ENCODE measurements at places on chromosomes 1 and 21.

DNA sequence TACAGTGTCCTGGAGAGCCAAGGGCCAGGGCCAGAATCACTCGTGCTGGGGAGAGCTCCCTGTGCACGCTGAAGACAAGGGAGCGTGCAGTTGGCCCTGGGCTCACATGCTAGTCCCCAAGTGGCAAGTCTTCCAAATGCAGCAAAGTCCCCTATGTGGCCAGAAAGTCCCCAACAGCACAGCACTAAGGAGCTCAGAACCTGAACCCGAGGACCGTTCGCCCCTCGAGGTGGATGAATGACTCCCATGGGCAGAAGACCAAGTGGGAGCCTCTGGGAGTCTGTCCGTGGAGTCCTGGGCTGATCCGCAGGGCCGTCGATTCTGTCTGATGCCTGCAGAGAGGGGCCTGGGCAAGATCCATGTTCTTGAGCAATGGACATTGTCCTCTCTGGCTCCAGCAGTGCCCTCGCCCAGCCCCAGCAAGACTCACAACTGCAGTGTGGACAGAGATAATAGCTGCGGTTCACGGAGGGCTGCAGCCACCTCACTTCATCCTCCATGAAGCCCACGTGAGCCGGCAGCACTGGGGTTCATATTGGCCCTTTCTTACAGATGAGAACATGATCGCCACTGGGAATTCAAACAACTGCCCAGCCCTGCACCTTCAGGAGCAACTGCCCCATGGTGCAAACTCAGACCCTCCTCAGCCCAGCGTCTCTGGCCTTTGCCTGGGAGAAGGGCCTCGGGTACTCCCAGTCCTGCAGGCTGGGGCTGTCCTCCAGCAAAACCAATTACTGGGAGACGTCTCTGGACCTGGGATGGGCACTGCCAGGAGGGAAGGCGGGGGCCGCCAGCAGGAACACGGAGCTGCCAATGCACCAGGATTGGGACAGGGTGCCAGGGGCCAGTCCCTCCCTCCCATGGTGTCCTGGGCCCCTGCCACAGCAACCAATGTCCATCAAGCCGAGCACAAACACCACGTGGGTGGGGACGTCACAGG lies 243.7 kb downstream of the NPHP4 start:
- no peak for DNase-seq

DNA sequence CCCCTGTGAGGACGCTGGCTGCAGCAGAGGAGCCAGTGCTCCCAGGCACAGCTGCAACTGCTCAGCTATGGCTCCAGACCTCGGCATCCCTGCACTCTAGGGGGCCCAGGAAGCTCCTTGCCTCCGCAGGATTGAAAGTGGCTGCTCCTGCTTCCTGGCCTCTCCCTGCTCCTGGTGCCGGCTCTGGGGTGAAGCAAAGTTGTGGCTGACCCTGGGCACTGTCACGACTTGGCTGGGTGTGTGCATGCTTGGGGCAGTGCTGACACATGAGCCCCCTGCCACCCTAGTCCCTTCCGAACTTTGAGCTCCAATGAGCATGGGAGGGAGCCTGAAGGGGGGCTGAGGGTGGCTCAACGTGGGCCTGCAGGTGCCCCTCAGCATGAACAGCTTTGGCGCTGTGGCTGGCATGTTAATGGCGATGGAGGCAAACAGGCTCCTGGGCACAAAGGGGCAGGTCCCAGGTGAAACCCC lies 1512.2 kb downstream of the KCNT2 start:
- no peak for DNase-seq

DNA sequence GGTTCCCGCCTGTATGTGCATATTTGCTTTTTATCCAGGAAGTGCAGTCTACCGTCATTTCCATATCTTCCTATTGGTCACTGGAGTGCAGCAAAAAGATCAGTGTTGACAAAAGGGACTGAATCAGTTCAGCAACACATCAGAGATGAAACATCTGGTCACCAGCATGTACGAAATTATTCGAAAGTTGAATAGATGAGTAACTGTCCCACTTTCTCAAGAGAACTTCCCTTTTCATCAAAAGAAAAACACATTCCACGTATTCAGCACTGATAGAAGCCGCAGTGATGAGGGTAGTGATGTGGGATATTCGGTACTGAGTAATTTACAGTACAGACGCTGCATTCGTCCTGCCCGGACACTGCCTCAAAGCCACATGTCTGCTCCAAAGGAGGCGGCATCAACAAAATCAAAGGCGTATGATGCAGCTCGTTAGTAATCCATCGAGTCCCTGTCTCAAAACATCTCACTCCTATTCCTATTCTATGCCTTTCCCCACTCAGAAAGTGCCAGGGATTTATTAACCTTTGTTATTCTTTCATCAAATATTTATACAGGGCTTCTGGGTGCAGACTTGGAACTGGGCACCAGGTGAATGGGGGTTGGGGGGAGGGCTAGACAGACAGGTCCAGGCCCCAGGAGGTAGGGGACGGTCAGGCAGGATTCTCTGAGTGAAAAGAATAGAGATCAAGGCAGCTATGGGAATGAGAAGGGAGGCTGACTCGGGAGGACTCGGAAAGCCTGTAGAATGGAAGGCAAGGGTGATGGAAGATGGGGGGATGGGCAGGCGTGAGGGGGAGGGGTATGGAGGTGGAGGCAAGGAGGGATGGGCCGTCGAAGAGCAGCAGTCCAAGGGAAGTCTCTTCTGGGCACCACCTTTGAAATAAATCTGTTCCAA lies 79.5 kb upstream of the SLC45A1 start:
- DNase-seq, result peak; percentile 82

GRCh38 chr21:31530364-31530763 lies 129.1 kb upstream of the SOD1 start:
- DNase-seq, result no peak

- DNase-seq, result peak; percentile 35
These were observed 19.6 kb upstream of the TACSTD2 start for GRCh38 chr1:58596631-58597052.

DNA sequence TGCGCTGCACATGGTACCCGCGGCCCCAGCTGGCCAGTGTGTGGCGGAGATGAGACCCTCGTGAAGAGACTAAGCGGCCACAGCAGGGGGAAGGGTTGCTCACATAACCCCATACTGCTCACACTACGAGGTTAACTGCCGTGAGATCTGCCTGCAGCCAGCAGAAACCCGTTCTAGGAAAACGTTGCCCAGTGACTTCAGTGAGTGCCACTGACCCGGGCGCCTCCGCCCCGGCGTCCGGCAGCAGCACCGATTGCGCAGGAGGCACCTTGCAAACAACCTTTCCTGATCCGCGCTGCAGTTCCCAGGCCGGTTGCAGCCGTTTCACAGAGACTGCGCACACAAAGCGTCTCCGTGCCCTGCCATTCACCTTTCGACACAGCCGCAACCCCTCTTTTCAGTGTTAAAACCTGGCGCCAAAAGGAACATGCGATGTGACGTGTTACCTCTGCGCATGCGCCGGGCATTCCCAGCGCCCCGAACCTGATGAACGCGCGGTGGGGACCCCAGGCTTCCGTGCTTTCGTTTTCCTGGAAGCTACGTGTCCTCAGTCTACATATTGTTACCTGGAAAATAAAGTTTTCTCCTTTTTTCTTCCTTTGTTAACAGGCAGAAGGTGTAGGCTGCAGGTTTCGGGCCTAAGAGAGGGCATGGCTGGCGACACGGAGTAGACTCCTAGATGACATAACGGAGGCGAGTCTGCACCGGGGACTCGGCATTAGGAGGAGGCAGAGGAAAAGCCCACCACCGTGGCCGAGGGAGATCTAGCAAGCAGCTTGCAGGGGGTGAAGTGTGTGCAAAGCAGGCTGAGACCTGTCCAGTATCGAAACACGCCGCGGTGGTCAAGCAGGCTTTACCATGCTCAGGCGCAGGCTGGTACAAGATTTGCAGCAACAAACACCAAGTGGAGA lies 8.9 kb downstream of the VPS26C start:
- DNase-seq, result peak; percentile 69

- no peak for DNase-seq
These were observed 84.5 kb upstream of the RGS4 start for GRCh38 chr1:162984699-162985098.

DNA sequence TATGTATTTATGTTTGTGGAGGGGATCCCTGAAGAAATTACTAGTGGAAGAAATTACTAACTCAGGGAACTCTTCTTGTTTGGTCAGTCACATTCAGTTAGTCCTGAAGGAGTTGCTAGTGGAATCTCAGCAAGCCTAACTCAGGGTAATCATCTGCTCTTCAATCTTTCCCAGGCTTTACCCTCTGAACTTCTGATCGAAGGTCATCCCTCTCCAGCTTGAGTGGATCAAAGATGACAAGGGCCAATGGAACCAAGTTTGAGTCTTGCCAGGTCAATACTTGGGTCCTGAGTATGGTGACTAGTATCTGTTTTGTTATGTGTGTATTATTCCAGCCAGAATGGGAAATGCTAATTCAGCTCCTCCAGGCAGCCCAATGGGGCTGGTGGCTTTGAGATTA lies 49.3 kb downstream of the CFH start:
- DNase-seq, result no peak

DNA sequence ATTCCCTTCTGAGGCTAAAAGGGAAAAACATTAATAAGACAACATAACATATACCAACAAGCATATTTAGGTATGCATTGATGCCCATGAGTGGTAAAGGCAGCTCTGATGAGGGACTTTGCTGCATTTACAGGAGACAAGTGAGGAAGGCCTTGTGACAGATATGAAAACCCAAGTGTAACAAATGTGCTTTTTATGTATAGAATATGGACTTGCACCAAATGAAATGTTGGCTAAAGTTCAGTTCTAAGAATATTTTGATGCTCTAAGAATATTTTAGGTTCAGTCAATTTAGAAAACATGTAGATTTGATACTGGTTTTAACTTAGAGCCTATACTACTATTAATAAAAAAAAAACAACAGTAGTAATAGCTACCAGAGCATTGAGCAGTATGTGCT lies 424.7 kb downstream of the LMO4 start:
- no peak for DNase-seq

- no peak for DNase-seq
These were observed 14.5 kb downstream of the RGS4 start for GRCh38 chr1:163083690-163084089.

DNA sequence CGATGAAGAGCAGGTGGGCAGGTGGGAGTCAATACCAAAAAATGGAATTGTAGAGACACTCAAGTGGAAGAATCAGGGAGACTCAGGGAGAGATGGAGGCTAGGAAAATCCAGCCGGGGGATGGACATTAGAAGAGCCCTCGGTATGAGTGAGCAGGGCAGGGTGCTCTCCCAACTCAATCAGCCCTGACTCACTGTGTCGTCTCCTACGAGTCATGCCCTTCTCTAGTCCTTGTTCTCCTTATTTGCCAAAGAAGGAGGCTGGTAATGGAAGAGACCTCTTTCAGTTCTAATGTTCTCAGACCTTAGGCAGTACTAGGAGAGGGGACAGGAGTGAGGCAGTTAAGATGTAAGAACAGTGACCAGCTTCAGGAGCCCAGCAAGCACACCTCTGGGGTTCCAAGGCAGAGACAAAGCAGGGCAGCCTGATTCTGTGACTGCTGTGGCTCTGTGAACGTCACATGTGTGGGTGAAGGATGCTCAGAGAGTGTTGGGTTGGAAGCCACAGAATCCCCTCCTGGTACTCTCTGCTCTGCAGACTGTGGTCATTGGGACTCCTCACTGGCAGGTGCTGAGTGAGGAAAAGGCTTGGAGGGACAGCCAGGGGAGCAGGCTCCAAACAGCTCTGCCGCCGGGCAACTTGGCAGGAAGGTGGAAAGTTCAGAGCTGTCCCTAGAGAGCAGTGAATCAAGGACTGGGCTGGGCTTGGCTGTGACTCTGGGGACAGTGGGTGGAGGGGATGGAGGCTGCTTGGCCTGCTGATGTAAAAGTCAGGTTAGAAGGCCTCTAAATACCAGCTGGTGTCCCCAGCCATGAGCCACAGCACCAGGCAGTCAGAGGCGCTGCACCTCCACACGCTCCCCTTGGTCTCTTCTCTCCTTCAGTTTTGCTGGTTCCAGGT lies 11.1 kb upstream of the GJA5 start:
- no peak for DNase-seq

DNA sequence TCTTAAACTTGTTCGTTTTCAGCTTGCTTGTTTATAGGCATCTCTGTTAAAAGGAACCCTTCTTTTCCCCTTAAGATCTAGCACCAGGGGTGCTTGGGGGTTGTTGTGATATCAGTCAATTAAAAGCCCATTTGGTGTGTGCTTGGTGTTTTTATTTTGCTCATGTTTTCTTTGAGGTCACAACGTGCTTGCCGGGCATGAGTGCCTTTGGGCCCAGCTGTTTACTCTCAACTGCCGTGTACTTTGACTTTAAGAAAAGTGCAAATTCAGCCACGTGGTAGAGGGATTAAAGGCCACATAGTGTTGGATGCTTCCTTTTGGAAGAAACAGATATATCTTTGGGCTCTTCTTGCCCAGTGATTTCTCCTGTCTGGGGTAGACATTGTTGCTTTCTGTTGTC lies 10.5 kb downstream of the ARID1A start:
- DNase-seq, result no peak

DNA sequence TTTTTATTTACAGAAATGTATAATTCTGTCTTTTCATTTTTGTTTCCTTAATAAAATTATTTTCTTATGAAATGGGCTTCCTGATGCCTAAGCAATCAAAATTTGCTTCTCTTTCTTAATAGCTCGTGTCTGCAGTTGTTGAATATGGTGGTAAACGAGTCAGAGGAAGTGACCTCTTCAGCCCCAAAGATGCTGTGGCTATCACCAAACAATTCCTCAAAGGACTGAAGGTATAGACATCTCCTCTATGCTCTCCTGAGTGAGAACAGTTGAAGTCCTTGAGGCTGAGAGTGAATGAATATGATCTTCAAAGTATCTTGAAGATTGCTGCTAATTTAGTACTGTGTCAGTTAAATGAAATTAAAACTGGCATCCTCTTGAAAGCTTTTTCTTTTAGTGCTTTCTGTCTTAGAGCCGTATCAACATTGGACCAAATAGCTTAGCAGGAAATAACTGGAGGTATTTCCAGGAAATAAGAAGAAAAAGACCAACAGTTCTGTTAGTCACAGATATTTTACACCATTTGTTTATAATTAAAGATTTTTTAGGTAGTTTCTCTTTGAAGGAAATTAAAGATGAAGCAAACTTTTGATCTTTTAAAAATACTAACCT lies 24.7 kb downstream of the VPS45 start:
- no peak for DNase-seq

- no peak for DNase-seq
These were observed 91.5 kb upstream of the GCLM start for GRCh38 chr1:94000510-94001282.

GRCh38 chr1:154219541-154219940 lies 1.2 kb upstream of the UBAP2L start:
- peak; percentile 35 for DNase-seq

- peak; percentile 95 for DNase-seq
These were observed 3.1 kb downstream of the ADAMTSL4 start for GRCh38 chr1:150552128-150552910.
